ENCODE measurements at places on chromosomes 6 and 20.

DNA sequence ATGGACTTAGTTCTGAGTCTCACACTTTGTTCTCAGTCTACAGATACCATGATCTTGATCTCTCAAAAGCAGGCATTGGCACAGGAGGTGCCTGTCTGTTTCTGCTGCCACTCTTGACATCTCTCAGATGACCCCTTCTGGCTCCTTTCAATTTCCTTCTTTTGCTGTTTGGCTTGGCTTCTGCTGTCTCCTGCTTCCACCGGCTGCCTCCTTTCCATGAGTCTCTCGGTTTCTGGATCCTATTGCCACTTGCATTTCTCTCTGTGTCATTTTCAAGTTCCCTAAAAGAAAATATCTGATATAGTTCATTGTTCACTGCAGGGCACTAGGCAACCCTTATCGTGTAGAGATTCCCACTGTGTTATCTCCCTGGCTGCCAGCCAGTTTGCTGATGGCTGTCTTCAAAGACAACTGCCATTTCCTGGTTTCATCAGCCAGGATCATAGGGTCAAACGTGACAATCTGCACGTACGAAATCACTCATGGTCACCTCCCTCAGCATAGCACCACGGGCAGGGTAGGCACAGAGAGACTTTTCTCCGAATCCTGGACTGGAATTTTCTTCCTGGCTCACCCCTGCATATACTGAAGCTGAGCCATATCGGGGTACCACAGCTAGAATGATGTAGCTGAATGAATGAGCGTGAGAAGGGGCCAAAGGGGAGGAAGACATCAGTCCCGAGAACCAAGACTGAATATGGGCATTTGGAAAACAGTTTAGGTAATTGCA, 144.6 kb upstream of the TMEM170B start:
- no peak for DNase-seq

- no peak for DNase-seq
These were observed 495.3 kb upstream of the RNF217 start for GRCh38 chr6:124466949-124467348.

DNA sequence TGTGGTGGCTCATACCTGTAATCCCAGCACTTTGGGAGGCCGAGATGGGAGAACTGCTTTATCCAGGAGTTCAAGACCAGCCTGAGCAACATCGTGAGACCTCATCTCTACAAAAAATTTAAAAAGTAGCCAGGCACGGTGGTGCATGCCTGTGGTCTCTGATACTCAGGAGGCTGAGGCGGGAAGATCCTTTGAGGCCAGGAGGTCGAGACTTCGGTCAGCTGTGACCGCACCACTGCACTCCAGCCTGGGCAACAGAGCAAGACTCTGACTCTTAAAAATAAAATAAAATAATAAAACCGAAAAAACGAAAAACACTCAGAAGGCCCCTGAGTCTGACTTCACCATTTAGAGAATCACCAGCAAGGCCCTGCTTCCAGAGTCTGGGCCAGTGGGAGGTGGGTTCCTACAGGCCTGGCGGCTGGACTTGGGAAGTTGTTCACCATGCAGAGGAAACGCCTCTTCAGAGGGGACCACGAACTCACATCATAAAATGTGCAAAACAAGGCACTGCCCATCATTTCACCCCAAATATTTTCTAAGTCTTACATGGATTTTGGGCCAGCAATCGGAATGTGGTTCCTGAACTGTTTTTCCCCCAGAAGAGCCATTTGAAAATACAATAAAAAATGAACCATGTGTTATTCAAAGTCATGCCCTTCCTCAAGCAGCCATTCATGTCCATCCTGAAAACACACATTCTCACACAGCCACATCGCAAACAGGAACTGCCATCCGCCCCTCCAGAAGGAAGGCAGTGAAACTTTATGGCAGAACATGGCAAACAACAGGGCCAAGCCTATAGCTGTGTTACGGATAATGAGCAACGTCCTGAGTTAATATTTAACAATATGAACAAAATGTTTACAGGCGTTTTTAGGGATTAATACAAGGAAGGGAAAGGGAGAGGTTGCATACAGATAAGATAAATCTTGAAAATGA, 57.8 kb downstream of the SLC22A23 start:
- no peak for DNase-seq

DNA sequence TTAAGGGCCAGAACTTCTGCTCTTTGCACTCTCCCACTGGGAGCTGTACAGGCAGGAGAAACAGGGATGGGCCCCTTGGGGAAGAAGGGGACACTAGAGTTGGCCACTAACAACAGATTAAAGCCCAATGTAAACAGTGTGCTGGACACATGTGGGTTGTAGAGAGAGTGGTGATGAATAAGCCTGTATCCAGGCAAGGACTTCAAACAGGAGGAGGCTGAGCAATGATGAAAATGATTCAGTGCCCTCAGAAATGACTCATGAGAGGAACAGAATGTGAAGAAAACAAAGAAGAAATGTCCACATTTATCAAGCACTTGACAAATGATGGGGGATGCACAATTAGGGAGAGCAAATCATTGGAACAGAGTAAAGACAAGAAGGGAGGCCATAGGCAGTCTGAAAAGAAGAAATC, 242.3 kb downstream of the TBX18 start:
- DNase-seq: peak; percentile 91

DNA sequence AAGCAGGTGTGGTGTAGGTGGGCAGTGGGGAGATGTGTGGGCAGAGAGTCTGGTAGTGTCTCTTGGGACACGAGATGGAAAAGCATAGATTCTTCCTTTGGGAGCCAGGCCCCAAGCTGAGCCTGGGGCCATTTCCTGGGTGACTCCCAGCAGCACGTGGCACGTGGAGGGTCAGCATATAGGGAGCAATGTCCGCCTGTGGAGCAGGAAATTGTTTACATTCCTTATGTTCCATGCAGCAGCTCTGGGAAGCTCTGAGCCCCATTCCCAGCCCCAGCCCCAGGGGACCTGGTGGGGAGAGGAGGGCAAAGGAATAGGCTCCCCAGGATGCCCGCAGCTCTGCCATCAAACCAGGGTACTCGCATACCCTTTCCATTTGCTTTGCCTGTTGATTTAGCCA, 57.6 kb downstream of the DAAM2 start:
- DNase-seq: no peak

DNA sequence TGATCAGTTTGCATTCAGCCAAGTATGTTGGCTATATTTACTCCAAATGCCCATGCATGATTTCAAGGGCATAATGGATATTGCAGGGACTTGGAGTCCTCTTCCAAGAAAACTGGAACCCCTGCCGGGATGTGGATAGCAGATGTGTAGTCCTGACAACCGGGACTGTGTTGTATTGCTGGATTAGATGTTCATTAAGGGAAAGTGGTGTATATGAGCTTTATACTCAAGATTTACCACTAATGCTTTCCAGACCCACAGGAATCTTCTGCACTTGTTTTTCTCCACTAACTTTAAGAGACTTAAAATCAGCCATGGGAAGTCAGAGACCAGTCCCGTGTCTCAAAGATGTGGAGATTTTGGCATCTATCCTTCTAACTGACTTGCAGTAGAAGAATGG, 770.9 kb downstream of the HDGFL1 start:
- no peak for DNase-seq

GRCh38 chr6:12508553-12508952, 208.0 kb upstream of the PHACTR1 start:
- no peak for DNase-seq

DNA sequence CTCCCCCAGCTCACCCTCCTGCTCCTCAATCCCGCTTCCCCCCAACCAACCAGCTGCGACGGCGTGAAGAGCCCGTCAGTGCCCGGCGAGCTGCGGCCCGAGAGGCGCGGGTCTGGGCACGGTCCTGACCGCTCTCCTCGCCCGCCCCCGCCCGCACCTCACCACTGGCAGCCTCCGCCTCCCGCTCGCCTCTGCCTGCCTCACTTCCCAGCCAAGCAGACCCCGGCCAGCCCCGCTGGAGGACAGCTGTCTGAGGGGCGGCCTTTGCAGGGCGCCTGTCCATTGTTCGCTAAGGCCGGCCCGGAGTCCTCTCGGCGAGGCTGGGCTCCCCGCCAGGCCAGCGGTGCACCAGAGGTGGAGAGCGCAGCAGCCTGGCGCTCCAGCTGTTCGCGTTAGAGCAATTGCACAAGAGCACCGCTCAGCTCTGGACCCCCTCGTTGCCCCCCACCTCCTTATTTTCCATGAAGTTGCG, 1.3 kb downstream of the SOBP start:
- DNase-seq: peak; percentile 73

- DNase-seq: no peak
These were observed 67.3 kb upstream of the SIRPG start for GRCh38 chr20:1724901-1725300.

- DNase-seq: no peak
These were observed 78.6 kb downstream of the TPBG start for GRCh38 chr6:82442061-82442719.

- no peak for DNase-seq
These were observed 5.7 kb upstream of the CTNNBL1 start for GRCh38 chr20:37688093-37688492.

DNA sequence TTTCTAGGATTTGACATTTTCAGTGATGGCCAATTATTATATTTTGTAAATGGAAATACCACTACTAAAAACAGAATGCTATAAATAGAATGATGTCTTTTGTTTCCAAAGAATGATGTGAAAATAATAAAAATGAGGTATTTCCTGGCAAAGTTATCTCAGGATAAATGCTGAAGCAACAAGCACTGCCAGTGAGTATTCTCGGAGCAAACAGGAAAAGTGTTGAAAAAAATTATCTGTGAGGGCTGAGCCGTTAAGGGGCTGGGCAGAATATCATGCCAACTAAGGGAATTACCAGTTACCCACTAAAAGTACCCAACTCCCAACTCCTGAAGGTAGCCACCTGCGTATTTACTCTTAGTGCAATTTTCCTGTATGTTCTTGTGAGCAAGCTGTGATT, 23.6 kb upstream of the SCAF8 start:
- DNase-seq: no peak

All from GM23248 (cell line).